NAMALWA (cell line): ENCODE measurements at places on chromosomes 4 and X.

DNA sequence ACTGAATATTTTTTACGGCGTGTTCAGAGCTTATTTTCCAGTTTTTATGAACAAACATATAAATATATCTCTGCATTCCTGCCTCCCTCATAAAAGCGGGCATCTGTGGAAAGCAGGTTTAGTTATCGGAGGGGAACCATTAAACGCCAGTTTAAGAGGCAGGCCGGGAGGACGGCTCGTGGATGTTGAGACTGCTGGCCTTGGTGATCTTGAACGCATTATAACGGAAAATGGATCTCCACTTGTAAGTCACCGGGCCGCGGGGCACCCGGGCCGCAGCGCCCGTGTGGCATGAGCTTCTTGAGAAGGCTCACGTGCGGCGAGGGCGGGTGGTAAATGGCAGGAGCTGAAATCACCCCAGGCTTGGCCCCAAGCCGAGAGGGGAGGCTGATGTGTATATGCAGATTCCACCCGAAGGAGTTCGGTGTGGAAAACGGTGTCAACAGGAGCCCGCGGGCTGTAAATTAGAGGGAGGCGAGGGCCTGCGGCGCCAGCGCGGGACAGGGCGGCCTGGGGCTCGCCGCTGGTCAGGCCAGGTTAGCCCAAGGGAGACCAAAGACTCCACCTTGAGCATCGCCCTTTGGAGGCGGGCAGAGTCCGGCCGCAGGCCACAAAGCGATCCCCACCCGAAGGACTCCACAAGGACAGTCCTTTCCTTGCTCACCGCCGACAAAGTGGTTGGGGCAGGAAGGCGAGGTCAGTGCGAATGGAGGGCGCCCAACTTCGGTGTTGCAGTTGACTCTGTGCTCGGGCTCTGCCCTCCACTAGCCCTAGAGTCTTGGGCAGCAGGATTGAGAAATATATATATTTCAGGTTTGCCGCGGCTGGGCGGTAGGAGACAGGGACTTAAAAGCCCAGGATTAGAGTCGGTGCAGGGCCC, 1.3 kb upstream of the HAND2 start:
- DNase-seq, result no peak

DNA sequence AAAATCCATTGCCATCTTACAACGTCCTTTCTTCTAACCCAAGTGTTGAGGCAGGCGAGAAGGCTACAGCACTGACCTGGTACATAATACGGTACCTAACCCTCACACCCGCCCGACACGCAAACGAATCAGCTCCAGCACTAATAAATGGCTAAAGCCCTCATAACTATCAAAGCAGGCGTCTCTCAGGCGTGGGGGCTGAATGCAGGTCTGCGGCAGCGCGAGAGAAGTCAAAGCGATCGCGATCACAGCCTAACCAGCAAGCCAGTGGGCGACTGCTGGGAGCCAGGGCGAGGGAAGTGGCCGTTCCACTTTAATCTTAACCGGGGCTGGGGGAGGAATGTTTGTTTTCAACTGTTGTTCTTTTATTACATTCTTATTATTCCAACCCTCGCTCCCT, 1.5 kb downstream of the CDX4 start:
- DNase-seq, result no peak

DNA sequence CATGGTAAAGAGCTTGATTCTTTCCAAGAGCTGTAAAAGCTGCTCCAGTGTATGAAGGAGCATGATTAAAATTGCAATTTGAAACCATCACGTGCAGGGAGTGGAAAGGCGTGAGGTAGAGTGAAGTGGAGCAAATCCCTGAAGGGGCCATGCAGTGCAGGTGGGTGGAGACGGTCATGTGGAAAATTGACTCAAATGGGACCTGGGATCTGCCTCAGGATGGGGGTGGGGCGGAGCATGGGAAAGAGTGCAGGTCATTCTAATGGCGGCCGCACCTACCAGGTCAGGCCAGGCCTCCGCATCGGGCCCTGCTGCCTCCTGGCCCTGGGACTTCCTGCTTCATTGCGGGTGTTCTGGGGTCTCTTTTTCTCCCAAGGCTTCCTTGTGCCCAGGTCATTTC, 25.3 kb upstream of the TRIM60 start:
- DNase-seq, result no peak

GRCh38 chrX:131072871-131073571, 14.9 kb downstream of the ARHGAP36 start:
- DNase-seq, result no peak

GRCh38 chr4:87916626-87917025, 58.9 kb upstream of the SPP1 start:
- DNase-seq, result no peak

- DNase-seq, result peak; percentile 48
Measured at GRCh38 chrX:47191806-47192401, 1.7 kb upstream of the UBA1 start.

DNA sequence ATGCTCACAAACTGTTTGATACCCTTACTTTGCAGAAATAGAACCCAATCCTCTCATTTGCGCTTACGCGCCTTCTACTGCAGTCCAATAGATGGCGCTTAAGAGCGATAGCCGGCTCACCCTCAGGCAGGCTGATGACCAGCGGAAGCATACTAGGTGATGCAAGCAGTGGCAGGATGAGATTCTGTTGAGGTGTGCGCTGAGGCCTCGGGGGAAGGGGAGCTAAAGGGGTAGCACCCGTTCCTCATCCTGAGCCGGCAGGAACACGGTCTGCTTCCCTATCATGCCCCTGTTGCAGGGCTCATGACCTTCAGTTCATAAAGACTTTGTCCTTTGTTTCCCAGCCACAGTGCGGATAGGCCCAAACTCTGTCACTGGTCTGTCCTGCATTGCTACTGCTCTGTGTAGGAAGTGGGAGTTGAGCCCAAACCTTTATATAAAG, 628.9 kb downstream of the TLL1 start:
- DNase-seq, result peak; percentile 47

DNA sequence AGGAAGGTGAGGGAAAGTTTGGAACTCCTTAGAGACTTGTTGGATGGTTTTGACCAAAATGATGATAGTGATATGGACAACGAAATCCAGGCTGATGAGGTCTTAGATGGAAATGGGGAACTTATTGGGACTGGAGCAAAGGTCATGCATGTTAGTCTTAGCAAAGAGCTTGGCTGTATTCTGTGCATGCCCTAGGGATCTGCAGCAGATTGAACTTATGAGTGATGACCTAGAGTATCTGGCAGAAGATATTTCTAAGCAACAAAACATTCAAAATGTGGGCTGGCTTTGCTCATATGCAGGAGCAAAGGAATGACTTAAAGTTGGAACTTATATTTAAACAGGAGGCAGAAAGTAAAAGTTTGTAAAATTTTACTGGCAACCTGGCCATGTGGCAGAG, 489.3 kb upstream of the DIPK2B start:
- DNase-seq, result no peak

DNA sequence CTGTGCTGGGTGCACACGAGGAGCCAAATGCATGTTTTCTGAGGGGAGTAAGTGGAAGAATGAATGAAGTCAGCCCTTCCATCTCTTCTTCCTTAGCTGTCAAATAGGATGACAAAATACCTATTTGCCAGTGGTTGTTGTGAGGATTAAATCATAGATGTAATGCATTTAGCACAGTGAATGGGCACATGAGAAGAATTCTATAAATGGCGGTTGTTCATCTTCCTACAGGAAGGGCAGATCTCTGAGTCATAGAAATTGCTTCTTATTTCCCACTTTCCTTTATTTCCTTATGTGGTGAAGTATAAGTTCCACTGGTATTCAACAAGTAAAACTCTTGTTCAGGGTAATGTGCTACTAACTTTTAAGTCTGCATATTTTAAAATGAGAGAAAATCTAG, 83.1 kb downstream of the SORBS2 start:
- no peak for DNase-seq

- peak; percentile 17 for DNase-seq
Measured at GRCh38 chrX:123803331-123803983, 56.4 kb upstream of the XIAP start.

- no peak for DNase-seq
Measured at GRCh38 chr4:101019941-101020401, 327.4 kb downstream of the PPP3CA start.

- no peak for DNase-seq
Measured at GRCh38 chr4:185566425-185566824, 31.1 kb upstream of the PDLIM3 start.

- DNase-seq, result peak; percentile 55
Measured at GRCh38 chr4:128287141-128287870, at the start of gene PGRMC2. TSS of gene PGRMC2 (minus strand) at chr4:128287813. CDS start at chr4:128287790, 23 bp downstream.

GRCh38 chrX:33333271-33333670, 121.9 kb upstream of the DMD start:
- DNase-seq, result no peak

GRCh38 chr4:69831646-69832325, 28.2 kb downstream of the SULT1E1 start:
- no peak for DNase-seq

- DNase-seq, result peak; percentile 32
Measured at GRCh38 chrX:8879750-8880149, 78.6 kb upstream of the FAM9A start.
